ENCODE measurements at places on chromosomes 1 and 21. TPM values are rescaled to one million over a fixed set of nuclear protein-coding genes. Genes with fewer than 3 reads are reported as not detected.

SYT11 gene
- 20.9 TPM for total RNA-seq

DNA sequence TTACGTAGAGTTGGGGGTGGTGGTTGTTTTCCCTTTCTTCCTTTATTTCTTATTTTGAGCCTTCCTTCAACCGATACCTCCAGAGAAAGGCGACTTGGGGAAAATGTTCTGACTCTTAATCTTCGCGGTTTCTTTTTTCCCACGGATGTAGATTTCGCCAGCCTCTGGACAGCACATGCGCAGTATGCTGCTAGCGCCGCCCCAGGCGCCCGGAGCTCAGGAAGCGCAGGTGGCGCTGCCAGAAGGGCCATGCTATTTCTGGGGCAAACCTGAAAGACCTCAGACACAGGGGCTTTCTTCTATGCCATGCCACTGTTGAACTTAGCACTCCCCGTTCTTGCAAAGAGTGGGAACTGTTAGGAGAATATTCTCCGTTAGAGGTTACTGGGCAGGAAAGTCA, 392.1 kb downstream of the KIF26B start:
- DNase-seq = no peak

DNA sequence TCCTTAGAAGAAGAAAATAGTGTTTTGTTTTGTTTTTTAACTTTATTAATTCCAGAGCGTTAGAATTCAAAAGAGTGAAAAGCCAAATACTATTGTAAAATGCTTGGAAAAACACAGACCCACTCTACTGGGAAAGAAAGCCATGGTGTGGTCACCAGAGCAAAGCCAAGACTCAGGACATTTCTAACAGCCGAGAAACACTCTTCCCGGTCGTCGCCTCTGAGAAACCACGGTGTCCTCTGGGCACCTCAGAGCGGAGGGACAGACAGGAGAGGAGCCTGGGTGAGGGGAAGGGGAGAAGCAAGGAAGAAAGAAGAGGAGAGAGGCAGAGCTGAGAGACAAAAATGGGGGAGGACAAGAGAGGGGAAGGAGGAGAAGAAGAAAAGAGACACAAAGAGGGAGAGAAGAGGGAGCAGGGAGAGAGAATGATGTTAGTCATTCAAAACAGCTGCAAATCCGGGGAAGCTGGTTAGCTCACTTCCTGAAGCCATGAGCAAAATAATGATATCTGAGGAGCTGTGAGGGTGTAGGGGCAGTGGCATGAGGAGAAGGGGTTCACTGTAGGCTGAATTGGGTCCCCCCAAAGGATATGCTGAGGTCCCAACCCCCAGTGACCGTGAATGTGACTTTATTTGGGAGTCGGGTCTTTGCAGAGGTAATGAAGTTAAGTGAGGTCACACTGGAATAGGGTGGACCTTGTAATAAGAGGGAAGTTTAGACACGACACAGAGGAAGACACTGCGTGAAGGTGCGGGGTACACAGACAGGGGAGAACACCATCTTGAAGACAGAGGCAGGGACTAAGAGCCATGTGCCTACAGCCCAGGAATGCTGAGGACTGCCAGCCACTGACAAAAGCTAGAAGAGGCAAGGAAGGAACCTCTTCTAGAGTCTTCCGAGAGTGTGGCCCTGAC, 58.2 kb upstream of the DMRTB1 start:
- no peak for DNase-seq

DNA sequence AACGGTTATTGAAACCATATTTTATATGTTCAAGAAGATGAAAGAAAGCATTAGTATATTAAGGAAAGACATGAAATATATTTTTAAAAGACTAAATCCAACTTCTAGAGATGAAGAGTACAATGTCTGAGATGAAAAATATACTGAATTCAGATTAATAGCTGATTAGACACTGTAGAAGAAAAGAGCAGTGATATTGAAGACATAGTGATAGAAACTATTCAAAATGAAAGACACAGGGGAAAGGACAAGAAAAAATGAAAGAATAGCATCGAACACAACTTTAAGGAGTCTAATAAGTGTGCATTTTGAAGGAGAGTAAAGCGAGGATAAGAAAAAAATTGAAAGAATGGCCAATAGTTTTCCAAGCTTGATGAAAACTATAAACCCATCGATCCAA, 11.2 kb upstream of the IFNAR1 start:
- no peak for DNase-seq

C1orf185 gene
- not detected for total RNA-seq

DNA sequence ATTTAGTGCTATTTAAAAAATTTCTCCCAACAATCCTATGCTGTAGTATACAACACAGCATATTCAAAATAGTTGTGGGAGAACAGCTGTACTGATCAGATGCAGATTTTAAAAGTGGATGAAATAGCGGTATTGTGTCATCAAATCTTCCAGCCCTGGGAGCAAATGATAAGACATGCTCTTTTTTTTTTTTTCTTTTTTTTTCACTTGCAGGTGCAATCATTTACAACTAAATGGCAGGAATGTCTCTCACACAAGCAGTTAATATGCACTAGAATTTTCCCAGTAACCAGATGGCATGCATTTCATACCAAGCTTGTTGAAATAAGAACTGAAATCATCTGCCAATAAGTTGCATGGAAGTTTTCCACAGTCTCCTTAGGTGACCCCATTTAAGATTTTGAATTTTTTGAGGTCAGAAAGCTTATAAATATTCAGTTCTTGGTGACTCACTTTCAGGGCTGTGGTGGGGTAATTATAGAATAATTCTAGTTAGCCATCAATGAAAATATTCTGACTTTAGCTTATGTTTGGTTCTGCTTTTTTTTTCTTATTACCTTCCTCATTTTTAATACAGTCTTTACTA, 623.9 kb upstream of the NR5A2 start:
- DNase-seq = no peak

Data from activated naive CD4-positive, alpha-beta T cell treated with anti-CD3 and anti-CD28 coated beads, Interleukin-2, amount 50 U/mL, for 72 hours (primary cell).